Fibroblast of villous mesenchyme (primary cell): ENCODE measurements at places on chromosomes 3 and 15. TPM values are rescaled to one million over a fixed set of nuclear protein-coding genes. Genes with fewer than 3 reads are reported as not detected.

DNA sequence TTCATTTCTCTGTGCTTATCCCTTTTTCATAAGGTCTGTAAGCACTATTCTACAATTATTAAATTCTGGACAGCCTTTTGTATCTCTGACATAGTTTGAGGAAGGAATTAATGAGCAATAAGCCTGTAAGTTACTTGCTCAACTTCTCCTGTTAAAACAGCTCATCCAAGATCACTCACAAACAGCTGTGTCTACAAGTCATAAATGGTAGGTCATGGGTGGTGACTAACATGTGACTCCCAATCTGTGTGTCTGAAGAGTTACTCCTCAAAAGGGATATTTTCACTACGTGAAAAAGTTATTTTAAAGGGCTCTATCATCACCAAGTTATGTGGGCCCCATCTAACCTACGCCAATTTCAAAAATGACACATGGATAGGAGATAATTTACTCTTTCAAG is 145.2 kb upstream of the CBLB start:
- peak; percentile 90 for DNase-seq

GRCh38 chr3:147377412-147378367 is 28.7 kb downstream of the ZIC4 start:
- DNase-seq: no peak

DNA sequence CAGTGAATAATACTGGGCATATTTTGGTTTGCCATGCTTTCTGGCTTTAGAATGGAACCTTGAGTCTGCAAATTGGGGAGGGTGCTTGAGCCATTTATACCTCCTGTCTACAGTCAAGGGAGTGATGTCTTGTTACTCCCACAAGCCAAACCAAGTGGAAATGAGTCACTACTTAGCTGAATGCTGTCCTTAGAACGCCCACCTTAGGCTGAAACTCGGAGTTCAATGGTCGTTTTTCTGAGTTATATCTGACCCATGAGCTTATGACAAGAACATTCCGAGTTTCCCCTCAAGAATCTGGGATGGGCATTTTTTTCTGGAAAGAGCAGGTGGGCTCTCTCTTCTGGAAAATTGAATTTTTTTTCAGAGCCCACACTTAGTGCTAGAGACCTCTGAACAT is 17.4 kb upstream of the CLDN18 start:
- no peak for DNase-seq

The GPR27 gene
- not detected in 2 replicates for total RNA-seq

DNA sequence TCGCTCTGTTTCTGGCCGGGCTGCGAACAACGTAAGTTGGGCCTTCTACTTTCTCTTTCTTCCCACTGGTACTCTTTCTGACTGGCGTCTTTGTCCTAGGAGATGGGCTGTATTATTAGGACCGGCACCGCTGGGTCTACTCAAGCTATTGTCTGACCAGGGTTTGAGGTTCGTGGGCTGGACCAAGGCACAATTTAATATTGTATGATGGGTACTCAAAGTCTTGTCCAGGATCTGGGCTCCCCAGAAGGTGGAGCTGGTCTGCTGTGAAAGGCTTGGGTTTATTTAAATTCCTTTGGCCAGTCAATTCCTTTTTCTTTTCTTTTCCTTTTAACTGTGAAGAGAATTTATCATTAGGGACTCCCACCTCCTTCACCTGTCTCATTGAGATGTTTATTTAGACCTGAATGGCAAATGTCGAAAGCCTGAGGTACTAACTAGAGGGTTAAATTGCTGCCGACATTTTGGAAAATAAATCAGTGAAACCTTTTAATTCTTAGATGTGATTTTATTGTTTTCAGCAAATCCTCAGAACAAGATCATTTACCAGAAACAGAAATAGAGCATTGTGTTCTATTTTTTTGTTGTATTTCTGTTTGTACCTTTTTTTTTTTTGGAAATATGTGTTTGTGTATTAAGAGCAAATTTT is 410 bp downstream of the LRRC49 start:
- DNase-seq: peak; percentile 68

DNA sequence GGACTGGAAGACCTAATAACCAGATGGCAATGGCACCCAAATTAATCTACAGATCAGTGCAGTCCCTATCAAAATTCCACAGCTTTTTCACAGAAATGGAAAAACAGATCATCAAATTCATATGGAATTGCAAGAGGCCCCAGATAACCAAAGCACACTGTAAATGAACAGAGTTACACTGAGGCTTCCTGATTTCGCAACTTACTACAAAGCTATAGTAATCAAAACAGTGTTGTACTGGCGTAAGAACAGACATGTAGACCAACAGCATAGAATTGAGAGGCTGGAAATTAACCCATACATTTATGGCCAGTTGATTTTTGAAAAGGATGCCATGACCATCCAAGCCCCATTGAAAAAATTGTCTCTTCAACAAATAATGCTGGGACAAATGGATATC is 16.2 kb downstream of the XPC start:
- DNase-seq: peak; percentile 55

The ITGB5 gene
- total RNA-seq: 229 and 231 TPM in 2 replicates
